Left ventricle myocardium inferior (tissue), 1 donor: ENCODE measurements at places on chromosomes 13 and 19. TPM values are rescaled to one million over a fixed set of nuclear protein-coding genes. Genes with fewer than 3 reads are reported as not detected.

Gene KASH5
- not detected for total RNA-seq

Gene ZNF222
- 4.6 TPM for total RNA-seq

Gene IRGC
- total RNA-seq, result not detected

Gene TEX29
- not detected for total RNA-seq

Gene ZNF761
- 3.3 TPM for total RNA-seq

Gene SEMA6B
- total RNA-seq, result 7.2 TPM

DNA sequence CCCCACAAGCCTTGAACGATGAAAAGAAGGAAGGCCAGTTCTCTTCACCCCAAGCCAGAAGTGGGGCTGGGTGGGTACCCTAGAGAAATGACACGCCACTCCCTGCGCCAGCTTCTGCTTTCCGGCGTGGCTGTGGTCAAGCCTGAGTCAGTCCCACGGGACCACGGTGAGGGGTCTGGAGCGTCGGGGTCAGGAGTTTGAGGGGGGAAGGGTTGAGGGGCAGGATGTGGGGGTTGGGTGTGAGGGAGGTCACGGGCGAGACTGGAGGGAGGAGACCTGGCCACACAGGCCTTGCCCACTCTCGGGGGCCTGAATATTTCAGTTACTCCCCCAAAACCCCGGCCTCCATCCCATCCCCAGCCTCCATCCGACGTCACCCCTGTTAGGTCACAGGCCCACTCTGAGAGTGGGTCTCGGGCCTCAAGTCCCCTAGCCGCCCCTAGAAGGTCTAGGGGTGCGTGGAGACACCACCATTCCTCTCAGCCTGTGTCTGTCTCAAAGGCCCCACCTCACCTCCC is 500 bp upstream of the IFI30 start:
- DNase-seq, result peak; percentile 52

- no peak for DNase-seq
Measured at GRCh38 chr19:4206818-4207484, 22.4 kb upstream of the EBI3 start.

DNA sequence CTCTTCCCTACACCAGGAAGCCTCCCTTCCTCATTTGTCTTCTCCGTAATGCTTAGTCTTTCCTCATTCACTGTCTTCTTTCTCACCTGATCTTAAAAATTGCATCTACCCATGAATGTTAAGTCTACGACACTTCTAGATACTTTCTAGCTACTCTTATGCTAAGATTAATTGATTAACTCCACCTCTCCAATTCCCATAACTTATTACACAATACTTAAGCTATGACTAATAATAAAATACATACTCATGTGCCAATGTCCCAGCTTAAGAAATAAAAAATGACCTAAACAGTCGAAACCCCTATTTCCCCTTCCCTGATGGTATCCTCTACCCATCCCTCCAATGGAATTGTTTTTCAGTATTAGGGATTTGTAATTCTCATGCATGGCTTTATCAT is 22.8 kb upstream of the ZNF527 start:
- no peak for DNase-seq

- no peak for DNase-seq
Measured at GRCh38 chr19:2083174-2083854, 12.8 kb downstream of the MOB3A start.

DNA sequence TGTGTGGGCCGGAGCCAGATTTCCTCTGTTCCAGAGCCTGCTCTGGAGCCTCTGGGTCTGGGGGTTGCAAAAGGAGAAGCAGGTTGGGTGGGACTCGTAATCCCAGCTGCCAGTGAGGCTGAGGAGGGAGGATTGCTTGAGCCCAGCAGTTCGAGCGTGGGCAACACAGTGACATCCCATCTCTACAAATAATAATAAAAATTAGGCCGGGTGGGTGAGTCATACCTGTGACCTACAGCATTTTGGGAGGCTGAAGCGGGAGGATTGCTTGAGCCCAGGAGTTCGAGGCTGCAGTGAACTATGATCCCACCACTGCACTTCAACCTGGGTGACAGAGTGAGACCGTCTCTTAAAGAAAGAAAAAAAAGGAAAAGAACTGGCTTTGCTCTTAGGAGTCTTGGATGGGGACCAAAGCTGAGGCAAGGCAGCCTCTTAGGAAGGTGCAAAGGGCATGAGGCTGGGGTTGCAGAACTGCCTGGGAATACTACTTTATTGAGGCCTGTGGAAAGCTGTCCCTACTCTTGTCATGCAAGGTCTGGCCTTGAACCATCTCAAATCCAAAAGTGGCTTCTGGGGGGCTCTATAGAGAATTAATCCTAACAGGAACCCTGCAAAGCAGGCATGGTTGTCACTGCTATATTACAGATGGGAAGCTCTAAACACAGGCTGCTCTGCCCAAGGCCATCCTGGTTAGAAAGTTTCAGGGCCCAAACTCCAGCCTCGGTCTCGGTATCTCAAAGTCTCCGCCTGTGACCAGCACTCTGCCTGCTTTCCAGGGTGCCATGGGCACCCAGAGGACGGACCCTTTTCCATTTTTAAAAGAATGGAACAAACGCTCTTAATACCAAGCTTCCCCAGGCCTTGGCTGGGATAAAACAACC is 880 bp upstream of the C19orf12 start:
- DNase-seq, result no peak

- DNase-seq, result peak; percentile 36
Measured at GRCh38 chr13:27379694-27380641, 44.5 kb upstream of the GTF3A start.

DNA sequence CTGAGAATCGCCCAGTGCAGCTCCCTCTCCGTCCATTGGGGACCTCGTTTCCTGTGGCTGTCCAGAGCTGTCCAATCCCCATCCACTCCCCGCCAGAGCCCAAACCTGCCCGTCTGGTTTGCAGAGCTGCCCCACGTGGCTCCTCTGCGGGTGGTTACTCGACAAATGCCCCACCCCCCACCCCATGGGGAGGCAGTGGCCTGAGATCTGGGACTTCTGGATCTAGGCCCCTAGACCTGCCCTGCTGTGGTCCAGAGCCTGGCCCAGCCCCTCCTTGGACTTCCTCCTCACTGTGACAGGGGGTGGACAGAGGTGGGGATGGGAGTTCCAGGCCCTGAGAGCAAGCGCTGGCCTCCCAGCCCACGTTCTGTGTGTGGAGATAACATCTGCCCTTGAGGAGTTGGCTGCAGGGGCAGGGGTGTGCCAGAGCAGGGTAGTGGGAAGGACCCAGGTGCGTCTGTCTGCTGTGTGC is 29.1 kb downstream of the PAK4 start:
- no peak for DNase-seq

GRCh38 chr19:13410946-13411345 is 95.3 kb downstream of the CACNA1A start:
- DNase-seq, result no peak

DNA sequence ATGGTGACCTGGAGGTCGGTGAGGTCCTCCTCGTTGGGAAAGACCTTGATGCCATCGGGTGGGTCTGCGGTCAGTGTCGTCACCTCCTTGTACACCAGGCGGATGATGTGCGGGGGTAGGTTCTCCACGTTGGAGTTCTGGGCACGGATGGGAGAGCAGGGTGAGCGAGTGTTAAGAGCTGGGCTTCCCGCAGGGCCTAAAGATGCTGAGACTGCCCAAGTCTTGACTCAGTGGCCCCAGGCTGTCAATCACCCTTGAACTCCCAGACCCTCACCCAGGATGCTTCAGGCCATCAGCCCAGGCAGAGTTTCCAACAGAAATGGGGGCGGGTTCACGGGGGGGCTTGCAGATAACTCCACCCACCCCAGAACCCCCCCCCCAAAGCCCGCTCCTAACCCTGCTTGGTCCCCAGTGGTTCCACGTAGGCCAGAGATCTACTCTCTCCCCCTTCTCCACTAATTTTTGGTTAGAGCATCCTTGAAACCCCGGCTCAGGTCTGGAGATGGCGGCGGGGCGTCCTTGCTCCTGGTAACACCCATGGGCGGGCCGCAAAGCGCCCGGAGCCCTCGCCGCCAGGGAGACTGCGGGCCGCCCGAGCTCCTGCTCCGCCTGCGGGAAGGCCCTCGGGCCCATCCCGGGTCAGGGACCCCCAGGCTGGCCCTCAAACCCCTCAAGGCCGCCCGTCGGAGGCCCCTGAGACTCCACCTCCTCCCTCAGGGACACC is 600 bp downstream of the UBE2S start:
- DNase-seq, result peak; percentile 34

- DNase-seq, result no peak
Measured at GRCh38 chr13:110422913-110423688, 116.0 kb downstream of the COL4A2 start.

- no peak for DNase-seq
Measured at GRCh38 chr13:47413112-47413511, 516.3 kb upstream of the HTR2A start.

DNA sequence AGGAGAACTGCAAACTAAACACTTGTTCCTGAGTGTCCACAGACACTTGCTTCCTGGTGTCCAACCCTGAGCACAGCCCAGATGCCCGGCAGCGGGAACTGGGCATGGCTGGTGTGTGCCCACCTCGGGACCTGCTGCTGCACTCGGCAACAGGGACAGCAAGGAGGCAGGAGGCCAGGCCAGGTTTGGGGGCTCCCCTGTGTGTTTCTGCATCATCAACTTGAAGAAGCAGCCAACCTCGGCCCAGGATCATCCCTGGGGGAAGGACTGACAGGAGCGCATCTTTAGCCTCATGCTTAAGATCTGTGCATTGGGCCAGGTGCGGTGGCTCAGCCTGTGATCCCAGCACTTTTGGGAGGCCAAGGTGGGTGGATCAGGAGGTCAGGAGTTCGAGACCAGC is 35.1 kb upstream of the LDLR start:
- no peak for DNase-seq

DNA sequence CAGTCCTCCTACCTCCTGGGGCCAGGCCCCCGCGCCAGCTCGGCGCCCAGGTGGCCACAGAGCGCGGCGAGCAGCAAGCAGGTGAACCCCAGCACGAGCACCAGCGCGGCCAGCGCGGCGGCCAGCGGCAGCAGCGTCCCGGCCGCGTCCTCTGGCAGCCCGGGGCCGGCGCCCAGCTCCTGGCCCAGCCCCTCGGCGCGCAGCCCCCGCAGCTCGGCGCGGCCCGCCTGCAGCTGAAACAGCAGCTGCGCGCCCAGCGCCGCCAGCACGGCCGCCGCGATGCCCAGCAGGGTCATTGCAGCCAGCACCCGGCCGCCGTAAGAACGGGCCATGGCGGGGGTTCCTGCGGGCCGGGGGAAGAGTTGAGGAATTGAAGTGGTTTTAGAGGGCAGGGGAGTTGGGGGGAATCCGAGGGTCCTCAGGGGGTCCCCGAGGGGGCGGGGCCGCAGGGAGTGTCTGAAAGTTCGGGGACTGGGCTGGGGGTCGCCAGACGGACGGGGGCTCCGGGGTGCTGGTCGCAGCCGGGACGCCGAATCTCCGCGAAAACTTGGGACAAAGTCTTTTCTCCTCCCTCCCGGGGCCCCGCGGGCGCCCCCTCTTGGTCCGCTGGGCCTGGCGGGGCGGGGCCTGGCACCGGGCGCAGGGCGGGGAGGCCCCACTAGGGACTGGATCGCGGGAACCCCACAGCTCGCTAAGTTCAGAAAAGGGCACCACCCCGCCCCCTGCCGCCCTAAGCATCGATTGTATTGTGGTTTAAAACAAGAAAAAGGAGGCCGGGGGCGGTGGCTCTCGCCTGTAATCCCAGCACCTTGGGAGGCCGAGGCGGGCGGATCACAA is at the start of gene TMEM221:
Gene TMEM221 (minus strand): TSS at position 538 of the 837 bp plus-strand sequence. CDS start 206 bp downstream, at position 332.
- DNase-seq, result peak; percentile 47

- no peak for DNase-seq
Measured at GRCh38 chr13:30804474-30804873, 69.1 kb downstream of the ALOX5AP start.

GRCh38 chr13:110421061-110421460 is 114.0 kb downstream of the COL4A2 start:
- no peak for DNase-seq

DNA sequence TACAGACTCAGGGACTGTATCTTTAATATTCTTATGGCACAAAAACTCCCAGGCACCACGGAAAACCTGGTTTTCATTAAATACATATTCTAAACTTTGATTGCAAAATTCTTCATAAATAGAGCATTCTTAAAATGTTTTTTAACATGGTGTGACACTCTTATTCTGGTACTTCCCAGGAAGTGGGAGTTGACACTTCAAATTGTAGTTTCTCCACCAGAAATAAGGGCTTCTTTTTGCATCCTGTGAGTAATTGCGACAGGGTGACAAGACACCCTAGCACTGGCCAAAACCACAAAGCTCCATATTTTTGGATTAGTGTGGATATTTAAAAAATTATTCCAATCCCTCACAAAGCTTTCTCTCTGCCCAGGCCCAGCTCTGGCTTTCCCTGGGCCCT is 43.6 kb upstream of the MTIF3 start:
- no peak for DNase-seq

DNA sequence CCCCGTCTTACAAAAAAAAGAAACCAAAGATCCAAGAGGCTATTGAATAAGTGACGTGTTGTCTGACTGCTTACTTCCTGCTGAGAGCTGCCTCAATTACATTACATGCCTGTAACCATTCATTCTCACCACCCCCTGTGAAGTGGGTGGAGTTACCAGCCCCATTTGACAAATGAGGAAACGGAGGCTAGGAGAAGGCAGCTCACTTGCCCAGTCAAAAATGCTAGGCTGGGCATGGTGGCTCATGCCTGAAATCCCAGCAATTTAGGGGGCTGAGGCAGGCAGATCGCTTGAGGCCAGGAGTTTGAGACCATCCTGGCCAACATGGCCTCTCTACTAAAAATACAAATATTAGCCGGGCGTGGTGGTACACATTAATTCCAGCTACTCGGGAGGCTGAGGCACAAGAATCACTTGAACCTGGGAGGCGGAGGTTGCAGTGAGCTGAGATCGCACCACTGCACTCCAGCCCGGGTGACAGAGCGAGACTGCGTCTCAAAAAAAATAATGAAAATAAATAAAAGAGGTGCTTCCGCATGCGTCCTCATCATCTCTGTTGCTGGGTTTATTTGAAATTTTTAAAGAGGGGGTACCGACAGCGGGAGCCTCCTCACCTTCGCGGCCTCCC is 499 bp downstream of the LSM7 start:
- DNase-seq, result no peak

DNA sequence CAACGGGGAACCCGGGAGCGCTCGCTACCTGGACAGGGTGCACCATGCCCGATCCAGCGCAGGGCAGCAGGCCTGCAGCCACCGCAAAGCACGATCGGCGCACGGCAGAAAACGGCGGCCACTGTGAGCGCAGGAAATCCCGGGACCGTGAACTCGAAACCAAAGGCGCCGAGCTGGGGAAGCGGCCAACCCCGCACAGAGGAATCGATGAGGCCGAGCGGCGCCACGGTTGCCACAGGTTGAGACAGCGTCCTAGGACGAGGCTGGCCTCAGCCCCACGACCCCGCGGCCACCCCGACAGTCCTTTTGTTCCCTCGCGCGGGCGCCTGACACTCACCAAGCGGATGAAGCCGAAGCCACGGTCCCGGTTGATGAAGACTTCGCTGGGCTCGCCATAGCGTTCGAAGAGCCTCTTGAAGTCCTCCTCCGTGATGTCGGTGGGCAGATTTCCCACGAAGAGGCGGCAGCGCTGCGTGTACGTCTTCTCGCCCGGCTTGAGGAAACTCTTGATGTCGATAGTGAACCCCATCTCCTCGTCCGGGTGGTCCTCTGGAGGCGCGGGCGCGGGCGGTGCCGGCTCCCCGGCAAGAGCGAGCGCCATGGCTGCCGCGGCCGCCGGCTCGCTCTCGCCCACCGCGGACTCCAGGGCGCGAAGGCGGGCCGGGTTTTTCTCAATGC is 557 bp downstream of the PSPC1 start:
- peak; percentile 59 for DNase-seq

GRCh38 chr13:30466358-30466714 is 600 bp upstream of the HMGB1 start:
- DNase-seq, result no peak
